ENCODE measurements at places on chromosomes 2 and 18.
A peak's percentile ranks its signal among the peaks of the same experiment; 100 is the strongest.

DNA sequence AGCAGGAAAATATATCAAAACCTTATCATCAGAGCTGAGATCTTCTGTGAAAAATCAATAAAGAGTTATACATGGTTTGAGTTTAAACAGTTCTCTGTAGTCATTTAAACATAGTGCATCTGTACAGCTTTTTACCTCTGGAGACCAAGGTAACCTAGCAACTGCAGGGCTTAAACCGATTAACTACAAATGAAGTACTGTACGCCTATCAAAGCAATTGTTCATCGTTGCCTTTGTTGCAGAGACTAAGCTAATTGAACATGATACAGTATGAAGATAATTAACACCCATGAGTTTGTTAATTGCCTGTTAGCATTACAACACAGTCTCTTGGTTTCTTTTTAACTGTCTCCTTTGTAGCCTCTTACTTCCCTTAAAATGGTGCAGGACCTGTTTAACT is 147.9 kb downstream of the LNPK start:
- no peak for DNase-seq

DNA sequence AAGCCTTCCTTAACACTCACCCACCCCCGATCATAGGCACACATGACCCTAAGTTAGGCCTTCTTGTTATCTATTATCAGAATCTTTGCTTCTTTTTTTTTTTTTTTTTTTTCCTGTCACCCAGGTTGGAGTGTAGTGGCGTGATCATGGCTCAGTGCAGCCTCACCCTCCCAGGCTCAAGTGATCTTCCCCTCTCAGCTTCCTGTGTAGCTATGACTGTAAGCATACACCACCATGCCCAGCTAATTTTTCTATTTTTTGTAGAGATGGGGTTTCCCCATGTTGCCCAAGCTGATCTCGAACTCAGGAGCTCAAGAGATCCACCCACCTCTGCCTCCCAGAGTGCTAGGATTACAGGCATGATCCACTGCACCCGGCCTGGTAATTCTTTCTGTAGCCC is 328.7 kb downstream of the NR4A2 start:
- no peak for DNase-seq

DNA sequence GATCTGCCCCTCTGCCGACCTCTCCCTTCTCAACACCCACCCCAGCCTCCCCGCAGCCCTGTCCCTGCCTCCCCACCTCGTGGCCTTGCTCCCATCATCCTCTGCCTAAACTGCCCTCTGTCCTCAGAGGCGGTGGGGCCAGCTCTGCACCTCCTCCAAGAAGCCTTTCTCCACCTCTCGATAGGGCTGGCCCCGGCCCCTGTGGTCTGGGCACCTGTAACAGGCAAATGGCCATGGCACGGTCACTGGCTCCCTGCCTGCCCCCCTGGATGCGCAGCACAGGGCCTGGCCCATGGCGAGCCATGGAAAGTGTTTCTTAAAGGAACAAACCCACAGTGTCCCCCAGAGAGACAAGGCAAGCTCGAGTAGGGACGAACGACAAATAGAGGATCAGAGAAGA is 42.0 kb downstream of the MYO7B start:
- no peak for DNase-seq

DNA sequence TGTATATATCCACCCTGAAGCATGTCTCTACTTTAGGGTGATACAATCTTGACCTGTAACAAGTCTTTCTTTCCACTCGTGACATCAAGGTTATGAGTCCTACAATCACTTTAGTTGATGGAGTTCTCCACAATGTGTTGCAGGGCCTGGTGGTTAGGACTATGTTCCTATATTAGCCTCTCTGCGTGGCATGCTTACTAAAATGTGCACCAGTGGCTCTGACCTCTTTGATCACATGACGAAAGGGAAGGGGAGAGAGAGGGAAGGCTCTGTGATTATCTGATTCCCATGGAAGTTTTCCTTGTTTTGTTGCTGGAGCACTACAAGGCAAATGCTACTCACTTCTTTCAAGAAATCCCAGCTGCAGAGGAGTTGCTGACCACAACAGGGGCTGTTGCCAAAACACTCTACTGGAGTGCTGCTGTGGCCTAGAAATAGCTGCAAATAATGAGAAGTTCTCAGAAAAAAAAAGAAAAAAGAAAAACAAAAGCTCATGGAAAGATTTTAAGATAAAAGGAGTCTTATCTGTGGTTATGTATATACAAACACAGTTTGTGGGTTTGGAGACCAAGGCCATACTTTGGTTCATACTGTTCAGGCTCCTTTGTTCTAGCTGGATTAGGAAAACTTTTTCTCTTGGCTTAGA is 272.8 kb upstream of the MMADHC start:
- DNase-seq, result no peak

DNA sequence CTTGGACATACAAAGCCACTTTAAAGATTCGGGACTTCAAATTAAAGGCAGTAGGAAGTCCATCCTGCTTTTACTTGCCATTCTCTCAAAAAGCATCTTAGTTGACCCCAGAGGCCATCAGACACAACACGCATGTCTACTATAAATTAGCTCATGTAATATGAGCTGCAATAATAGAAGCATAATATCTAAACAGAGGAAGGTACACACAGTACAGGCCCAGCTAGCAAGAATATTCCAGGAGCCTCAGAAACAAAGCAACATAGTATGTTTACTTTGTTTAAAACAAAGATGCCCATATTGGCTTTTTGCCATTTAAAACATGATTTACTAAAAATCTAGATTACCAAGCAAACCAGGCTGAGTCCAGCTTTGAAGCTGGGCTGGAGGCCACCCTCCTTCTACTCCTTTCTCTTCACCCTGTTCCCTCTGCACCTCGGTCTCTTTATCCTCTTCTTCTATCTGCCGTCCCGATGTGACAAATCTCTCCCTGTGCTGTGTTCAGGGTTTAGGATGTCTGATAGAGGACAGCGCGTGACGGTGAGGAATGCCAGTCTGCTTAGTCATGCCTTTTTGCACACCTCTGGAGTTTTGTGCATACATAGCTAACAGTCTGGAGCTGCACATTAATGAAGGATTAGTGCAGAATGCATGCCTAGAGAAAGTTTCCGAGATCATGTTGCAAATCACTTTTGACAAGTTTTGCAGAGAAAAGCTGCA is 28.2 kb downstream of the DTNA start:
- no peak for DNase-seq

DNA sequence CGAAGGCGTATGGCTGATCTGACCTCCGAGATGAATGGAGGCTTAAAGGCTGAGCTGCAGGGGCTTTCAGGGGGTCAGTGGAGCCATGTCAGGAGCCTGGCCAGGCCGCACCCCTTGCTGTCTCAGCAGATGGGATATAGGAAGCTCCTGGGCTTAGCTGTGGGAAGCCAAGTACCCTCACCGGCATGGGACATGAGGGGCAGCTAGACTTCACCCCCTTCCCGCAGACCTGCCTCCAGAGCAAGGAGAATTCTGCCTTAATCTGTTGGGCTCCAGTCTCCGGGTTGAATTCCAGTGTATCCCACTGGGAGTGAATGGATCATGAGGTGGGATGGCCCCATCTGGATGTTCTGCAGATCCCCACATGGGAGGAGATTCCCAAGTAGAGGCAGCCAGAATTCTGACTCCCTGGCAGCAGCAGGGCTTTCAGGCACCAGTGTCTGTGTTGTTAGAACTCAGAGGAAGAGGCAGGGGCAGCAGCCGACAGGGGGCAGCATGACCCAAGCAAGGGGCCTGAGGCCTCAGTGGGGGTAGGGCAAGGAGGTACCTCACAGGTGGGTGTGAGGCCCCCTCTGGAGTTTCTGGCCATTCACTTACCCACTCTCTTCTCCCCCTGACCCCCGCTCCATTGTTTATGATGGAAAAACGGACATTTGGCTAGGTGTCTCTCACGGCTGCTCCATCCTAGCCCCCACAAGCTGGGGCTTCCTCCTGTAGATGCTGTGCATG is 19.1 kb downstream of the CAPG start:
- peak; percentile 60 for DNase-seq

DNA sequence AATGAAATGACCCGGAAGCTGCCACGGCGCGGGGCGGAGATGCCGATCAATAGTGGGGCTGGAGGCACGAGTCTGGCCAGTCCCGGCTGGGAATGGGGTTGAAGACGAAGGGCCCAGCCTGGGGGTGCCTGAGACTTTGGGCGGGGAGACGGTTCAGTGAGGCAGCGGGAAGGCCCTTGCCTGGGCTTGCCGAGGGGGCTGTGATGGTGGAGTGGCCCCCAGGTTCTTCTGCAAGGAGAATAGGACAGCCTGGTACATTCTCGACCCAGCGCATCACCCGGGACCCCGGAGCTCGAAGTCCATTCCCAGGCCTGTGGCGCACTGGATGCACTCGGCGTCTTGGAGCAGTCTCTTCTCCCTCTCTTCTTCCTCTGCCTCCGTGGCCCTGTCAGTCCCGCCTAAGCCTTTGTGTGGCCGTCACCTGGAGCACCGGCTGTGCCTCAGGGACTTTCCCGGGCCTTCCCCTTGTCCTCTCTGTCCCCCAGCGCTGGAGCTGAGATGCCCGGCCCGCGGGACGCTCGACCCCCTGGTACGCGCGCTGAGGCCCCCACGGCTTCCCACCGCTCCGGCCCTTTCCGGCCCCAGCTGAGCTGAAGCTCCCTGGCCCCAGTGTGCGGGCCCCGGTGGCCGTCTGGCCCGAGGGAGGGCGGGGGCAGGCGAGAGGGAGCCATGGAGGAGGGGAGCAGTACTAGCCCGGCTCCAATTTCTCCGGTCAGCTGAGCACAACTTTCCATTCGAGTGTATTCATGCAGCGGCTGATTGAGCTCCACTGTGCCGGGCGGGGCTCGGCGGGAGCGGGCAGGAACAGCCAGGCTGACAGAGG is 8.0 kb downstream of the SIX3 start:
- no peak for DNase-seq

DNA sequence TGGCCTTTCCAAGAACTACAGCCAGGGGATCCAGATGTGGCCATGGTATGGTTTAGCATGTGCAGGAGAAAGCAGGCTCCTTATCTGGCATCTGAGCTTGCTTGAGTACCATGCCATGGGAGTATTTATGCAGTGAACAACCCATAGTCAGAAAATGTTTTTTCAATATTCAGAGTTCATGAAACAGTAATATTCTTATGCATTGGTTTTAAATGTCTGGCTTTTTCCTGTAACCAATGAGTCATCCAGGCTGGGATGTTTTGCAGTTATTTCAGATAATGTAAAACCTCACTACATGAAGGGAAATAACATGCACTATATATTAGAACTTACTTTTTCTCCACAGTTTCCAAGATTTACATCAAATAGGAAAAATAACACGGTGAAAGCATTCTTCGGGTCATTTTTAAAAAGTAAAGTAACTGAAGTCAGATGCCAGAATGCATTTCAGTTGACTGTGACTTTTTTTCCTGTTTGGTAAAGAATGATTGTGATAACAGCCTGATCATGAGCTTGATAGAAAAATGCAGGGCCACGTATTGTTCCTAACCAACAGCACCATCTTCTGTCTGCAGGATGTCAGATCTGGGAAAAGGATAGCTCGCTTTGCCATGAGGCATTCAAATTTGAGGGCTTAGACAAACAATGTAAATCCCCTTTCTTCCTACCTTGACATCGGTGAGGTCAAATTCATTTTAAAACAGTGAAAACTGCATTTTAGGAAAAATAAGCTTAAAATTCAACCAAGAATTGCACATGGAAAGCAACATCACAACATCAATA is 152.8 kb downstream of the DSC3 start:
- DNase-seq, result no peak

DNA sequence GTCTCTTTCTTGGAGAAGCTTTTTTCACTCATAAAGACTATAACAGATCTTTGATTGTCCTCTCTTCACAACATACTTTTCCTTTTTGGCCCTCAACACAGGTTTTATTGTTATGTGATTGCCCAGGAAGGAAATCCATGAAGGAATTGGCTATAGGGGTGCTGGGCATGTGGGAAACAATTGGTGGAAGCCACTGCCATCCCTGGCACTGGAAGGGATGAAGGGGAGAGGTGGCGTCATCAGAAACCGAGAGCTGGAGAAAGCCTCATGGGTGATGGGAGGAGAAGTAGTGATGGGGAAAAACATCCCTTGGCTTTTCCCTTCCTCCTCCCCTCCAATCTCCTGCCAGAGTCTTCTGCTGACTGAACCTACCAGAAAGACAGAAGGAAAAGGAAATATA is 106.2 kb downstream of the SPOPL start:
- DNase-seq, result no peak

DNA sequence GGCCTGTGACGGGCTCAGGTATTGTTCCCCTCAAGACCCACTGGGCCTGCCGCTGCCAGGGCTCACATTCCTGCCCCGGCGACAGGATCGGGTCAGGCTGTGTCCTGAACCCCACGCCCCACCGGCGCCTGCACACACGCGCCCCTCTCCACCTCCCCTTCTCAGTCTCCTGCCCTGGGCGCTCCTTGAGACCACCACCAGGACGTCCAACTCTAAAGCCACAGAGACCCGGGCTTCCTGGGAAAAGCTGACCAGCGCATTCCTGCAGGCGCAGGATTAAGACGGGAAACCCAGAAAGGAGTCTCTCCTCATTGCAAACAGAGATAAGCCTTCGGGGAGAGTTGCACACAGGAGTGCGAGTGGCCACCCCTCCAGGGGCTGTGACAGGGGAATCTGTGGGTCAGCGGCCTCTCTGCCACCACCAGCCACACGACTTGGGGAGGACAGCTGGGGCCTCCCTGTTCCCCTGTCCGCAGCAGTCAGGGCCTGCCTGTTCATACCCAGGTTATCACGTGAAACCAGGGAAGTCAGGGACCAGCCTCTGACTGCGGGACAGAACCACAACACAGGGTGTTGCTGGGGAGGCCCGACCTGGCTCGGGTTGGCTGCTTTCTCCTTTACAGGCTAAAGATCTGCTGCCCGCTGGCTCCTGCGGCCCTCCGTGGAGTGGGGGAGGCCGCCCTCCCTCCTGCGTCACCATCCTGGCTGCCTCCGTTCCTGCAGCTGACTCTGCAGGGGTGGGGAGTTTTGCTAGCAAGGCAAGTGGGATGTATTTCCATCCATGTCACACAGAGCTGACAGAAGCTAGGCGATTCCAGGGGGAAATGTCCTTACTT is 88.8 kb downstream of the ZCCHC2 start:
- no peak for DNase-seq

GRCh38 chr18:55849391-55849790 is 261.4 kb upstream of the TCF4 start:
- no peak for DNase-seq

- no peak for DNase-seq
Measured at GRCh38 chr2:20542746-20543468, 96.0 kb downstream of the RHOB start.

DNA sequence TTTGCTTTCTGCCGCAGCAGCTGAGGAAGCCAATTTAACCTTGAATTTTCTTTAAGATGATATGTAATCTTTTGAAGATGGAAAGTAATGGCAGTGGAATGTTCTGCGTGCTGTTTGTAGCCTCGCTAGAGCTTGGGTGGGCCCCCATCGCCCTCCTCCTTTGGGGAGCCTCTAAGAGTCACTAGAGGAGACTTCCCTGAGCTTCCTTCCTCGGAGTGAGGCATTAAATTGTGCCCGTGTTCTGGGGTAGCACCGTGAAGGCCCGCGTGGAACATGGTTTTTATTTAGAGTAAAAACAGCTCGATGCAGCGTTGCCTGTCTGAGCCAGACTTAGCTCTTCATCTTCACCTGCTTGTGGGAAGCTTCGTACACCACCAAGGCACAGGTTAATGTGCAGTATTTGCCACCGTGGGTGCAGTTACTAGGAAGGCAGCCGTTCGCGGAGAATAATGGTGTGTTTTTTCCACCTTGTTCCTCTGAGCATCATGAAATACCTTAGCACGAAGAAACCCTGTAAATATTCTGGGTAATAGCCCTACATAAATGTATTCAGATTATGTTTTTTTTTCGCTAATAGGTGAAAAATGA is 38.5 kb downstream of the NCK2 start:
- no peak for DNase-seq

GRCh38 chr2:207215308-207215707 is 49.6 kb upstream of the KLF7 start:
- DNase-seq, result no peak
